Activated naive CD8-positive, alpha-beta T cell treated with anti-CD3 and anti-CD28 coated beads for 36 hours (primary cell): ENCODE measurements at places on chromosomes 5 and 9. TPM values are rescaled to one million over a fixed set of nuclear protein-coding genes. Genes with fewer than 3 reads are reported as not detected.

The PTGES gene
- total RNA-seq = 0.21 TPM

The SAXO1 gene
- not detected for total RNA-seq

The PTPRD gene
- total RNA-seq = 0.18 TPM

The CAVIN4 gene
- total RNA-seq = not detected

The ADAMTSL1 gene
- total RNA-seq = not detected

The HTR1A gene
- total RNA-seq = not detected

DNA sequence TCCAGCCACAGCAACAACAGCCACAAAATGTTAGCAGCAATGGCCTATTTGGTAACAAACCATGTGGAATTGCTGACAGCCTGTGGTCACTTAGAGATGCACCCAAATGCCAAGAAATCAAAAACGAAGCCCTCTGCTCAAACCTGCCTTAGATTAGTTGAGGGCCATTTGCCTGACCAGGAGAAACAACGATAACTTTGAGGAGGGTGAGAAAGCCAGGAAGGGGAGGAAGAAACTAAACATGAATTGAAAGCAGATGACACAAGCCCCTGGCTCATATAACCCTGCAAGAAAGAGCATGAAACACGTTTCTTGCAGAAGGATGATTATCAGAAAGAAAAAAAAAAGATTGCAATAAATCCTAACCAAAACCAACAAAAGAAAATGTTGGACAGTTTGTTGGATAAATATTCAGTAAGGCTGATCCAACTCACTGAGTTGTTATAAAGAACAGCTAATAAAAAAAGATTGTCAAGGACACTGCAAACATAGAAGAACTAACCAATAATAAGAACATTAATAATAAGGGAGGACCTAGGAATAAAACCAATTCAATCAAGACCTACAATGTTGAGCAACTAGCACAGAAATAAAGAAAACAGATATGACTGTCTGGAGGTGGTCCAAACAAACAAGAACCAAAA, 140.5 kb upstream of the SLC30A5 start:
- H3K4me3 ChIP-seq = no peak overlapping the region
- no peak for DNase-seq
- no peaks in the 10 kb centered on the region for H3K36me3 ChIP-seq
- H3K27me3 ChIP-seq = no peaks in the 10 kb centered on the region
- no peak overlapping the region for H3K27ac ChIP-seq

DNA sequence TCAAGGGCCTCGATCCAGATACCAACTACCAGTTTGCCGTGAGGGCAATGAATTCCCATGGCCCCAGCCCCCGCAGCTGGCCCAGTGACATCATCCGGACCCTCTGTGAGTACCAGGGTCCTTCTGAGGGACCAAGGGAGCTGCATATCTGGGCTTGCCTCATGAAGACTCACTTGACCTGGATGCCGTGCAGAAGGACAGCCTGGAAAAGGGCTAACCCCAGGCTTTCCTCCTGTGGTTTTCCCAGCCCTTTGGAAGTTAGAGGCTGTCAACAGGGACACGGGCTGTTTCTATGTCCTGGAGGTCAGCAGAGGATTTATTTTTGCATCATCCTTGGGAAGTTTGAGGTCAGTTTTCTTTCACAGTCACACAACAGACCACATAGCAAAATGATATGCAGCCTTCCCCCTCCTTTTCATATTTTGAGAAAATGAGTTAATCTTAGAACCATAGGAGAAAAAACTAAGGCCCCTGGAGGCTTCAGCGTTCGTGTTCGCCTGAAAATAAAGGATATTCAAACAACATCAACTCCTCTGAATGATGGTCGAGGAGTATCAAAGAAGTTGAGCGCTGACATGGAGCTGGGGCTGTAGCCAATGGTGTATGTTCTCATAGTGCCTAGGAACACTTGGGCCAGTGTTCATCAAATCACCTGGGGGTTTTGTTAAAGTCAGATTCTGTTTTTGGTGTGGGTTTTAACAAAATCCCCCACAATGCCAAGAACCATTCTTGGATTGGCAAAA, 112.2 kb downstream of the EGFLAM start:
- H3K27me3 ChIP-seq = peaks cover 4% of the 10 kb centered on the region
- no peak overlapping the region for H3K27ac ChIP-seq
- no peaks in the 10 kb centered on the region for H3K36me3 ChIP-seq
- no peak for DNase-seq
- peaks cover 11% of the 10 kb centered on the region for H3K4me1 ChIP-seq

GRCh38 chr9:84002344-84002743, 21.7 kb downstream of the RMI1 start:
- no peak overlapping the region for H3K4me3 ChIP-seq
- no peak overlapping the region for H3K27ac ChIP-seq
- peaks cover 28% of the 10 kb centered on the region for H3K36me3 ChIP-seq
- DNase-seq = no peak

GRCh38 chr5:127385936-127386335, 95.3 kb downstream of the MEGF10 start:
- no peak for DNase-seq
- no peak overlapping the region for H3K4me3 ChIP-seq

GRCh38 chr5:14438195-14438606, 143.4 kb upstream of the OTULINL start:
- H3K4me3 ChIP-seq = peak overlapping the region; percentile 38
- no peak for DNase-seq
- peaks cover 11% of the 10 kb centered on the region for H3K36me3 ChIP-seq
- no peaks in the 10 kb centered on the region for H3K27me3 ChIP-seq
- peak overlapping the region; percentile 86 for H3K27ac ChIP-seq

DNA sequence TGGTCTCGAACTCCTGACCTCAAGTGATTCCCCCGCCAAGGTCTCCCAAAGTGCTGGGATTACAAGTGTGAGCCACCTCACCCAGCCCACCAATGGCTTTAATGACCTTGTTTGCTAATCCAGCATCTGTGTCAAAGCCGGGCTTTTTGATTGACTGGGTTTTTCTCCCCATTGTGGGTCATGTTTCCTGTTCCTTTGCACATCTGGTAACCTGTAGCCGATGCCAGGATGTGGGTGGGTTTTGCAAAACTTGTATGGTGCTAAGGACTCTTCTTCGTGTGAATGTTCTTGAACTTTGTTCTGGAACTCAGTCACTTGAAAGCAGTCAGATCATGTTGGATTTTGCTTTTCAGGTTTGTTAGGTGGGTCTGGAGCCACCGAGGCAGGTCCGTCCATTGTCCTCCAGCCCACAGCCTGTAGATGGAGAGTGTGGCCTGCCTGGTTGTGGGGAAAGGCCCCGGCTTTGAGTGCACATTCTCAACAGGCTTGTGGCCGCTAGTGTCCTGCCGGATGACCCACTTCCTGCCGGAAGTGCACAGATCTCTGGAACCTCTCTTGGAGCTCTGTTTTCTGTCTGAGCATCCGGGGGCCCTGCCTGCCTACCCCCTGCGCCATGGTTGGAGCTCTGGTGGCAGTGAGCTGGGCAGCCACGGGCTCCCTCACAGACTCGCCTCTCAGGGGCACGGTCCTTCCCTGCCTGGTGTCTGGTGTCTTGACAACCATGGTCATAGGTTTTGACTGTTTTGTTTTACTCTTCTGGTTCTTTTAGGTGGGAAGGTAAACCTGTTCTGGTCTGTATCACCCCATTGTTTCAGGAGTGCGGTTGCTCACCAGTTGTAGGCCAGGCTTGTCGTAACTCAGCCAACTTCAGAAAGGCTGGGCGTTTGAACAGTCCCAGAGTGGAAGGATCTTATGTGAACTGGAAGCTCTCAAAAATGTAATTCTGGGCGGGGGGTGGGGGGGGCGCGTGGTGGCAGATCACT, 69.6 kb upstream of the CACNA1B start:
- no peak overlapping the region for H3K27ac ChIP-seq
- H3K4me1 ChIP-seq = peaks cover 7% of the 10 kb centered on the region
- no peaks in the 10 kb centered on the region for H3K27me3 ChIP-seq

- H3K27ac ChIP-seq = no peak overlapping the region
- no peak for DNase-seq
- H3K4me3 ChIP-seq = no peak overlapping the region
- H3K36me3 ChIP-seq = no peaks in the 10 kb centered on the region
Observed at GRCh38 chr9:118463419-118463818, 759.2 kb downstream of the TLR4 start.

GRCh38 chr9:137786511-137786920, 91.1 kb upstream of the CACNA1B start:
- H3K36me3 ChIP-seq = peaks cover 12% of the 10 kb centered on the region
- DNase-seq = no peak
- no peaks in the 10 kb centered on the region for H3K4me1 ChIP-seq
- H3K4me3 ChIP-seq = no peak overlapping the region

DNA sequence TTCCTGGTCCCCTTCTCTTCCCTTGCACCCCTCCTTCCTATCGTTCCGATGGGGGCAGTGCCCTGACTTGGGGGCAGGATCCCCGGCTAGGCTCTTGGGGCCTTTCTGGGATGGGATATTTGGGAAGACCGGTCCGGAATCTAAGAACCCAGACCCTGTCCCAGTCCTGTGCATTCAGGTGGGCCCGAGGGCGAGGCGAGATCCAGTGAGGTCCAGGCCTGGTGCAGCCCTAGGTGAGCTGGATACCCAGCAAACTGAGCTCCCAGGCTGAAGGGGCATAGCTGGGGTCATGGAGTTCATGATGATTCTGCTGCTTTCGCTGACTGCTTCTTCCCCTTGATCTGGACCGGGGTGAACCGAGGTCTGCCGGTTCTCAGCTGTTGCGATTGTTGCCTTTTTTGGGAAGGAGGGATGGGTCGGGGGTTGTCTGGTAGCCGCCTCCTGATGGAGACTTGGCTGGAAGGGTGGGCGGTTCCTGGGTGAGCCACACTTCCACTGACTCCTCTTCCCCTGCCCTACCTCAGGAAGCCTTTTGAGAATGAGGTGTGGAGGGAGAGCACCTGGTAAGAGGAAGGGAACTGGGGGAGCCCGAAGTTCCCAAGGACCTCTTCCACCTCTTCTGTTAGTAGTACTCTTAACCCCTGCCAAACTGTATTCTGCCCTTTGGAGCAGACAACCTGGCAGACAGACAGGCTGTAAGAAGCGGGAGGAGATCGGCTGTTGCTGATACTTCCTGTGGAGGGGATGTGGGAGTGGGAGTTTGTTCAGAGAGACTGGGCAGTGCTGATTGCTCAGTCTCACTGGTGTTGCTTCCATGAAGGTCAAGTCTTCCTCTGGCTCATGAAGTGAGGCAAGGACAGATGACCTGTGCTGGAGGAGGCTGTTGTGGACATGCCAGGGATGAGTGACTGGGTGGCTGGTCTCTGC, 1.0 kb downstream of the LRRC8A start:
- H3K4me3 ChIP-seq = peak overlapping the region; percentile 96
- peak; percentile 14 for DNase-seq
- peak overlapping the region; percentile 93 for H3K27ac ChIP-seq
- no peaks in the 10 kb centered on the region for H3K27me3 ChIP-seq
- peaks cover 46% of the 10 kb centered on the region for H3K4me1 ChIP-seq

GRCh38 chr9:131203431-131204218, 72.7 kb downstream of the FAM78A start:
- H3K4me1 ChIP-seq = no peaks in the 10 kb centered on the region
- H3K36me3 ChIP-seq = peaks cover 47% of the 10 kb centered on the region
- no peaks in the 10 kb centered on the region for H3K27me3 ChIP-seq
- no peak for DNase-seq

- peaks cover 35% of the 10 kb centered on the region for H3K4me1 ChIP-seq
- H3K27ac ChIP-seq = peak overlapping the region; percentile 32
- H3K4me3 ChIP-seq = no peak overlapping the region
Observed at GRCh38 chr5:132684922-132685720, 11.3 kb downstream of the IL4 start.
